Activated T-cell treated with anti-CD3 and anti-CD28 coated beads, Interleukin-2, amount 50 U/mL, for 72 hours (primary cell): ENCODE measurements at places on chromosomes 1 and 21.

GRCh38 chr1:226674892-226675714 lies 64.0 kb downstream of the ITPKB start:
- peak; percentile 75 for DNase-seq

DNA sequence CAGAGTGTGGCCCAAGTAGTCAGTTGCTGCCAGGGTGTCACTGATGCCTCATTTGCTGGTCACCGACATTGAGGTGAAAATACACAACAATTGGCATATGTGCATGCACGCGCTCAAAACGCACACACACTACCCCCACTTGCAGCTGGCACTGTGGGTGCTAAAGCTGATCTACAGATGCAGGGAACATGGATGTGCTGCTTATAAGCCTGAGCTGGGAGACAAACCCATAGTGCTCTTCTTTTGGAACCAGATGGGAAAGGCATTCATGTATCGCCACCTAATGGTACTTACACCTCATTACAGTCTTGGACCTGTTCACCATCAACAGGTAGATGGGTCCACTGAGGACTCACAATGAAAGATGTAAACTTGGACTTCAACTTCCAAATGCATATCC lies 70.3 kb upstream of the CAMK1G start:
- no peak for DNase-seq

DNA sequence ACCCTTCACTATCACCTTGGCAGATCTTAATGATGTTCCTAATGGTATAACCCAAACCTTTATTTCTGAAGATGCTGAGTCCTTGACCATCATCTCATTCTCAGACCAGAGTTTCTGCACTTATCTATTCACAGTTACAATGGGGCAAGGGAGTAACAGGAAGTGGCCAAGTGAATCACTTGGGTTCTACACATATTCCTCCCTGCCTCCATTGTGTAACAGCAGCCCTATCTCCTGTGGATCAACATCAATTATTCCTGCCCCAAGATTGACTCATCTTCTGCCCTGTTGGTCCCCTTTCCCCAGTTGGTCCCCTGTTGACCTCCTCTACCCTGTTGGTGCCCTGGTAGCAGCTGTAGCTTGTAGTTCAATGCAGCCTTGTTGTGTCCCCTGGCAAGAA lies 10.3 kb upstream of the S100A7 start:
- no peak for DNase-seq

- DNase-seq: no peak
These were observed 15.2 kb downstream of the RIPK4 start for GRCh38 chr21:41751611-41752011.

GRCh38 chr1:230139315-230139714 lies 72.3 kb downstream of the GALNT2 start:
- no peak for DNase-seq

- no peak for DNase-seq
These were observed 71.6 kb upstream of the KCND3 start for GRCh38 chr1:112061056-112061455.

DNA sequence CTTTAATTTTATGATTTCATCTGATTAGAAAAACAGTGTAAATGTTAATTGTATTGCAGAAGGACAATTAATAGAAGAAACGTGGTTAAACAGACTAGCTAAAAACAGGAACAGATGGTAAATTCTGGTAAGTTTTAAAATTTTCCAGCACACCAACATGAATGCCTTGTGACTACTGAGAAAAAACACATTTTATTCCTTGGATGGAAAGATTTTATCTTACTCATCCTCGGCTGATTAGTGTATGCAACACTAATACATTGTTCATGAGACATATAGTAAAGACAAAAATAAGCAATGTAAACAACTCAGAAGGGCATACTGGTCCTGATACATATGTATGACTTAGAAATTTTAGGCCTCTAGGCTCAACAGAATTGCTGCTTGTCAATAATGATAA lies 4.9 kb upstream of the AK5 start:
- no peak for DNase-seq

DNA sequence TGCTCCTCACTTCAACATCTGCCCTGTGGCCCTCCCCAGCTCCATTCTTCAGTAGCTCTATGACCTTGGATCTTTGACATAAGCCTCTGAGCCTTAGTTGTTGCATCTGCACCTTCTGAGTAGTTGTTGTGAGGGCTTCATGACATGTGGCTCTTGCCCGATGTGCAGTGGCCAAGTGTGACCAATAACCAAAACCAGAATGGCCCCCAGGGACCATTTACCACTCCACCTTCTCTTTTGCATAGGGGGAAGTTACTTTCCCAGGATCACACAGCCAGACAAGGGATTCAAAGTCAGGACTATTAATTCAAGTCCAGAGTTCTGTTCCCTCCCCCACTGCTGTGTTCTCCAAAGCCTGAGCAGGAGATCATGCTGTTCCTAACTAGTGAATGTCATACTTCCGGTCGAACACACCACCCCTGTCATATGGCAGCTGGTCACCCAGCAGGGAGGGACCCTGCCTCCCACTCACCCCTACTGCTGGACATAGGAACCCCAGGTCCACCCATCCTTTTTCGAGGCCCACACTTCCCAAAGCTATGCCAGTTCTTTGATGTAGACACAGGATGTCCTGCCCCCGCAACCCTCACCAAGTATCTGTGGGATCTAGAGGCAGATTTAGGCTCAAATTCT lies 4.0 kb downstream of the FGR start:
- no peak for DNase-seq

DNA sequence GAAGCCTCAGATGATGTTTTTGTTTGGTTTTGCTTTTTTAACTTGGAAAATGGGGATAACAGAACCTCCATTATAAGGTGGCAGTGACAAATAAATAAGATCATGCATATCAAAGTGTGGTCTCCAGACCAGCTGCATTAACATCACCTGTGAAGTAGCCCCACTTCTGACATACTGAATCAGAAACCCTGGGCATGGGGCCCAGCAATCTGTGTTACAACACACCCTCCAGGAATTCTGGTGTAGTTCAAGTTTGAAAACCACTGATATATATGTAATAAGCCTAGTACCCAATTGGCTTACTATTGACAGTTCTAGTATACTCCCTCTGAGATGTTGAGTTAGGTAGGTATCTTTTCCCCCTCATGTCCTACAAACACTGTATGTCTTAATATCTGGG lies 24.1 kb upstream of the RNF19B start:
- DNase-seq: no peak

DNA sequence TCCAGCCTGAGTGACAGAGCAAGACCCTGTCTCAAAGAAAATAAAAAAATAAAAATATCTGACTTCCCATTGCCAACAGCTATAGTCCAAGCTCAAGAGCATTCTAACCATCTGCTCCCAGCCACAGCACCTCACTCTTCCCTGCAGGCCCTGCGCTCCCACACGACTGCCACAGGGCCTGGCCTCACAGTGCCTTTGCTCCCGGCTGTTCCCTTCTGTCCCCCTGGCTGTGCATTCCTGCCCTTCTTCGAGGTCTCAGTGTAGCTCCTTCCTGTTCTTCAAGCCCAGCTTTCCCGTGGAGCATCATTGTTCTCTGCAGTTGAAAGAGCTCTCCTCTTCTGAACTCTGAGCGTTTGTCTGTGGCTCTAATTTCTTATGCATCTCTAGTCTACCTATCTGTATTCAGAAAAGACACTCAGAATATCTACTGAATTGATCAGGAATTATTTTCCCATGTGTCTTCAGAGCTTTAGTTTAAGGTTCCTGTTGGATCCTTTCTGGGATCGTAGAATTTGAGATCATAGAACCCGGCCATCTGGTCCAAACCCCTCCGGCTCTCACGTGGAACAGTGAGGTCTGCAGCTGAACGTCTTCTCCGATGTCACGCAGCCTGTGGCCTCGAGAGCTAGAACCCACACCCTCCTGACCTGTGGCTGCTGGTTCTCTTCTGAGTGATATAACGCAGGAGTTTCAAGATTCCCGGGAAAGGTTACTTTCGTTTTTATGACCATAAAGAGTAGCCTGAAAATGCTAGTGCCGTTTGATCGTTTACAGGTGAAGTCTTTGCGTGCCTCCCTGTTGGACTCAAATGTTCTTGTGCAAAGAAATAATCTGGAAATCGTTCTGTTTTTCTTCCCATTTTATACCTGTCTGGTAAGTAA lies 54.4 kb downstream of the DOP1B start:
- DNase-seq: no peak

DNA sequence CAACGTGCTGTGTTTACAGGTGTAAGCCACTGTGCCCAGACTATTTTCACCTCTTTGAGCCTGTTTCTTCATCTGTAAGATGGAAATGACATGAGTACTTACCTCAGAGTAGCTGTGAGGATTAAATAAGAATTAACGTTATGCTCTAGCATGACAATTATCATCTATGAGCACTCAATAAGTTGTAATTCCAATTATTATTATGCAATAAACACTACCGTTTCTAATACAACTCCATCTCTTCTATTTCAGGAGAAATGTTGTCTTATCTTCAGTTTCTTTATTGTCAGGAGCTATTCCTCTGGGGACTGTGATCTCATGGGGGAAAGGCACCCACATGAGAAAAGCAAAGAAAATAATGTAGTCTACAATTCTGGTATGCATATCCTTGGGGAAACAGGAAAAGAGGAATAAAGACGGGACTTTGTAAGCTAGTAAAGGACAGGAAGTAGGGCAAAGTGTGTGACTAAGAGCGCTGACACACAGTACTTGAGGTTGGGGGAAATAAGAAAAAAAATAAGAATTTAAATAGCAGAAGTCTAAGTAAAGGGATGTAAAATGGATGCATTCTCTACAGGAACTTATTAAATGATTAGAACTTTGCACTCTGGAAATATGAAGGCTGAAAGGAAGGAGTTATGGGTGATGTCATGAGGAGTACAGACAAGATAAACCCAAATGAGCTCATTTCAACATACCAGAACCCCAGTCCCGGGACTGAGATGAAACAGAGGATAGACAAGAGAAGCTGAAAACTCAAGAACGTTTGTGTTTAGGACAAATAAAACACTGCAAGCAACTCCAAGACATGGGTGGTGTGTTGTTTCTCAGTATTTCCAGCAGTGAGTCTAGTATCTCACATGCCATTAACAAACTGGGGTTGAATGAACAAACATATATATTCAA lies 9.8 kb downstream of the PHC2 start:
- DNase-seq: no peak

DNA sequence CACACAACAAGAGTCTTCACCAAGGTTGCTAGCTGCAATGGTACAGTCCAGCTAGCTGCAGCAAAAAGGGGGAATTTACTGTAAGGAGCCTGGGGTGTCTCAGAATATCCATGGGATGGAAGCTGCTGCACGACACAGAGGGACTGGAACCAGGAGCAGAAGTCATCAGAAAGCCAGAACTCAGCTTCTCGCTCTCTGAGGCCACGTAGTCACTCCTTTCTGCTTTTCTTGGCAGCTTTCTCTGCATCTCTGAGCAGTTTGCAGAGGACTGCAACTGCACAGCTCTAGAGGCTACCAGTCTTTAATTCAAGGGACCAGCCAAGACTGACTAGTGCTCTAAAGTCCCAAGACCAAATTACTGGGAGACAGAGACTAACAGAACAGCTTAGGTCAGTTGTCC lies 27.0 kb upstream of the IL10 start:
- DNase-seq: no peak

- peak; percentile 14 for DNase-seq
These were observed 103.6 kb upstream of the IVNS1ABP start for GRCh38 chr1:185420588-185421081.

GRCh38 chr21:42722153-42722552 lies 68.7 kb downstream of the PDE9A start:
- no peak for DNase-seq

DNA sequence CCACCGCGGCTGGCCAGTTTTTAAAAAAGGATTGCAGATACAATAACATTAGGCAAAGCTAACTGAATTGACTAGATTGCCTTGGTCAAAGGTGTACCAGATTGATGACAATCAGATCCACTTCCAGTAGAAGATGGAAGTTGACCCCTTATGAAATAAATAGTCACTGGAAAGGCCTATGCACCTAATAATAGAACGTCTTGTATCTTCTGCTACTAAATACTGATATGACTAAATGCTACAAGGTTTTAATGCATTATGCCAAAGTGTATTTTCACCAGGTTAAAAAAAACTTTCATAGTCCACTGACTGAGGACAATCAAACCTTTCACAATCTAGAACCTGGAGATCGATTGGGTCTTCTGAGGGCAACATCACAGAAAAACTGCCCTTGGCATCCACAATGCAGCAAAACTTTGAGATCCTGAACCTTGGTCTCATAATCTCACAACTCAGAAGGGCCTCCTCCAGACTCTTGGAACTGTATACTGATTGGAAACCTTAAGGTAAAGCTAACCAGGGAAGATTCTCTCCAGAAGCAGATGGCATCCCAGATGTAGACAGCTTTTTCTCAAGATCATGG lies 7.8 kb upstream of the RBBP5 start:
- no peak for DNase-seq

GRCh38 chr1:172390683-172391551 lies 29.6 kb upstream of the C1orf105 start:
- DNase-seq: no peak

GRCh38 chr1:24161270-24161669 lies 18.3 kb upstream of the IL22RA1 start:
- no peak for DNase-seq

GRCh38 chr1:71950579-71950978 lies 331.8 kb downstream of the NEGR1 start:
- no peak for DNase-seq

GRCh38 chr1:100377590-100378361 lies 25.5 kb downstream of the CDC14A start:
- no peak for DNase-seq

DNA sequence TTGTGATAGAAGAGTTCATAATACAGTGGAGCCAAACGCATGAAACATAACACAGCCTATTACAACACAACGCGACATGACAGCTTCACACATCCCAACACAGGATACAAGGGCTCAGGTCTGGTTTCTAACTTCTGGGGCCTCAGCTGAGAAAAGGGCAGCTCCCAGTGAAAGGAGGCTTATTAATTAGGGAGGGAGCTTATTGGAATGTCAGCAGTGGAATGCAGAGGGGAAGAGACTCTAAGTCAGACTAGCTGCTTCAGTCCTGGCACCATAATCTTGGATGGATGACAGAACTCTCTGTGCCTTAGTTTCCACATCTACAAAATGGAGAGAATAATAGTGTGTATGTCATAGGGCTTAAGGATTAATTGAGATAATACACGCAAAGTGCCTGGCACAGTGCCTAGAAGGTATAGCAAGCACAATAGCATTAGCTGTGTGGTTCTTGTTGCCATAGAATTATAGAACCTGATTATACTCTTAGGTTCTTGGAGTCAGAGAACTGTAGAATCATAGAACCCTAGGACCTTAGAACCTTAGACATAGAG lies 22.7 kb upstream of the SLC2A1 start:
- DNase-seq: no peak

GRCh38 chr21:34687065-34687464 lies 18.3 kb downstream of the CLIC6 start:
- DNase-seq: no peak

DNA sequence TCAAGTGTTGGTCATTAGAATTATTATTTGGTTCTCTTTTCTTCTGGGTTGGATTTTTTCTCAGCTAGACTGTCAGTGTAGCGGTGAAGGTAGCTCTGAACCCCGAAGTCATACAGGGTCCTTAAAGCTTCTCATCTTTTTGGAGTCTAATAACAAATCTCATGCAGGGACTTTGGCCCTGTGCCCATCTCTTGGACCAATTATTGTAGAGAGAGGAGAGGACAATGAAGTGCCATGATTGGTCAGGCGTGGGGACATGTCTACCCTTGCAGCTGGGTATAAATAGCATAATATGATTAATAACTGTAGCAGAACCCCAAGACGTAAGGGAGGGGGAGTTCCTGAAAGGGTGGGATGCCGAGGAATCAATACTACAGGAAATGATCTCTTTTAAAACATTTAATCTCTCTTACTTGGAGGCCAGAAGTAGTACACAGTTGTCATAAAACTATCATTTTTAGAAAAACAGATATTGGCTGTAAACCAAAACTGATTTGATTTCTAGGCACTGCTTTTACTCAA lies 8.8 kb downstream of the MAGI3 start:
- no peak for DNase-seq
